ENCODE measurements at places on chromosomes 12 and 14.

DNA sequence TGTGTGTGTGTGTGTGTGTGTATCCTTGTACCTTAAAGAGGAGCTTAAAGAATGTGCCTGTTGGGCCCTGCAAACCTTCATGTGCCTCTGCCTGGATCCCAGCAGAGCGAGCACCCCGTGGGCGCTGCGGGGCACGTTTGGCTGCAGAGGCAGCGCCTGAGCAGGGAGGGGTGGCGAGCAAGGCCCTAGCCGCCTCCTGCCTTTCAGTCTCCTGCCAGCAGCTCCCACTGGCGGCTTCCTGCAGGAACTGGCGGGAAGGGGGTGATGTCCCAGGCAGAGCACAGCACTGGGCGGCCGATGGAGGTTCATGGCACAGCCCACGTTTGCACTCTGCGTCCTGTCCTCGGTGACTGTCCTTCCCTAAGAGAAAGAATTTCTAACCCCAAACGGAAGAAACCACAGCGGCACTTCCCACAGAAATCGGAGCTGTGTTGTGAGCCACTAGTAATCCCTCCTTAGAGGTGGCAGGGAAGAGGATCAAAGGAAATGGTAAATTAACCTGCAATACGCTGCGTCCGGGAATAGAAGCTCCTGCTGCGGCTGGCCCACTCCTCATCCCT is 19.8 kb downstream of the ZBTB42 start:
- peak; percentile 77 for DNase-seq

GRCh38 chr12:93402333-93403311 is 24.9 kb downstream of the NUDT4 start:
- DNase-seq: no peak

GRCh38 chr14:92310776-92311375 is 12.1 kb upstream of the SLC24A4 start:
- DNase-seq: no peak

DNA sequence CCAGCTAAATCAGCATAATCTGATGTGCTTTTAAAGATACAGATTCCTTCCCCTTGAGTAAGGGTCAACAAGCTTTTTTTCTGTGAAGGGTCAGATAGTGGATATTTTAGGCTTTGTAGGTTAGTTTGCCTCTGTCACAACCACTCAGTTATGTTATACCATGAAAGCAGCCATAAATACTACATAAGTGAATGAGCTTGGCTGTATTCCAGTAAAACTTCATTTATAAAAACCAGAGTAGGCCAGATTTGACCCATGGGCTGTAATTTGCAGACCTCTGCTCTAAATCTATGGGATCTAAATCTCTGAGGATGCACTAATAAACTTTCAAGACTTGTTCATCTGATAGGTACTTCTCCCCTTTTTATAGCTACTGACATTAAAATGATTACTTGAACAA is 47.7 kb downstream of the LEMD3 start:
- DNase-seq: no peak

GRCh38 chr12:18068355-18068754 is 21.6 kb downstream of the RERGL start:
- DNase-seq: no peak

DNA sequence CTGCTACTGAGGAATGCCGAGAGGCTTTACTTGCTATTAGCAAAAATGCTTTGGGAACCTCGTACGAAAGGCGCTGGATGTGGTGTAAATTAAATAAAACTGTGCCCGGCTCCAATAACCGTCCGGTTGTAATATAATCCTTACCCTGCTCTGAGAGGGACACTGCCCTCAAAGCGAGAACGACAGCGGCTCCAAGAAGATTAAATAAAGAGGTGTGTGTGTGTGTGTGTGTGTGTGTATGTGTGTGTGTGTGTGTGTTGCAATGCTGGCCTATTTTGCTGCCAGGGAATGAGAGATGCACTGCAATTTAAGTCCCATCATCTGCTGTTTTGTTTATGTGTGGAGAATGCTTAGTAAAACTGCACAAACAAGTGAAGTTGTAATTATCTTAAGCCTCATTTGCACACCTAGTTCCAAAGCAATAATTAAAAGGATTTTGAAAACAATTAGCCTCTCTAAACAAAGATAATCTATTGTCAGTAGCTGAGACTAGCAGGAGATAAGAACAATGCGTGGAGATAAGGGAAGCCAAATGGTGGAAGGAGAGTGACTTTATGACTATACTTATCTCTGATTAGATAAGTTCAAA is 1.2 kb upstream of the SIX1 start:
- DNase-seq: no peak

DNA sequence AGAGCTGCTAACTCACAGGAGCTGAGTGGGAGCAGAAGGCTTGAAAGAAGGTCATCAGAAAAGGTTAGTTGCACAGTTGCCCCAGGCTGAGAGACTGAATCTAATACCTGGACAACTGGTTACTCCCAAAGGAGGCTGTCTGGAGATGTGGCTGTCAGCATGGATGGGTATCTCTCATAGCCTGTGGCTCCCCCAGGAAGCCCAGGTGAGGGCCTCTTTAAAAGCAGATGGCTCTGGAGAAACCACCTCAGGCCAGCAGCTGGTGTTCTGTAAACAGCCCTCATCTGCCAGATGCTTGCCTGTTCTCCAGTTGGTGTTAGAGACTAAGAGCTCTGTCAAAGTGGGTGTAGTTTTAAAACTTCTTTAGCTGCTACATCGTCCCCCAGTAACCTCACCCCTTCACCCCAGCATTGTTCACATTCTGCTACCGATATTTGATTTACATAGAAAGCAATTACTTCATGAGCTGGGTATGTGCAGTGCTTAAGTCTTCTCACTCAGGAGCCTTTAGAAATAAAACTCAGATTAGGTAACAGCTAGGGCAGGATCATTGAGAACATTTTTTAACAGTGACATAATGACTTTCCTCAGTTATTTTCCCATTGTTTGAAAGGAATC is 25.8 kb downstream of the DACT1 start:
- no peak for DNase-seq

GRCh38 chr12:67621112-67621511 is 27.4 kb upstream of the DYRK2 start:
- no peak for DNase-seq

DNA sequence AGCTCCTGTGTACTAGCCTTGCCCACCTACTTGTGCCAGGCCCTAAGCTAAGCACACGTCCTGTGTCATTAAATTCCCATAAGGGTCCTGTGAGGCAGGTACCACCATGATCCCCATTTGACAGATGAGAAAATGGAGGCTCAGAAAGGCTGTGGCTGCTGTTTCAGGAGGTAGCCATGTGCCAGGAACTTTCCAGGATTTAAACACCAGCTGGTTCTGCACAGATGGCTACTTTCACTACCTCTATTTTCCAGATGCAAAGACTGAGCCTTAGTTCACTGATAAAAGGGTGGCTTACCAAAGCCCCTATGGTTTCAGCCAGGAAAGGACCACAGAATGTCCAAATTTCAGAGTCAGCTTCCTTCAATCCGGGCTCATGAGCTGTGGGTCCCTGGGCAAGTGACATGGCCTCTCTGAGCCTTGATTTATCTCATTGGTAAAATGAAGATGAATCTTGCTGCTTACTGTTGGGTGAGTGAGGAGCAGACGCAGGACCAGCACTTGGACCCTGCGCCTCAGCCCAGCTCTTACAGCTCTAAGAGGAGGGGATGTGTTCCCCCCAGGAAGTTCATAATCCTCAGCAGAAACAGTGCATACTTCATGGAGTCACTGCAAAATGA is 23.5 kb downstream of the CMKLR1 start:
- DNase-seq: no peak

DNA sequence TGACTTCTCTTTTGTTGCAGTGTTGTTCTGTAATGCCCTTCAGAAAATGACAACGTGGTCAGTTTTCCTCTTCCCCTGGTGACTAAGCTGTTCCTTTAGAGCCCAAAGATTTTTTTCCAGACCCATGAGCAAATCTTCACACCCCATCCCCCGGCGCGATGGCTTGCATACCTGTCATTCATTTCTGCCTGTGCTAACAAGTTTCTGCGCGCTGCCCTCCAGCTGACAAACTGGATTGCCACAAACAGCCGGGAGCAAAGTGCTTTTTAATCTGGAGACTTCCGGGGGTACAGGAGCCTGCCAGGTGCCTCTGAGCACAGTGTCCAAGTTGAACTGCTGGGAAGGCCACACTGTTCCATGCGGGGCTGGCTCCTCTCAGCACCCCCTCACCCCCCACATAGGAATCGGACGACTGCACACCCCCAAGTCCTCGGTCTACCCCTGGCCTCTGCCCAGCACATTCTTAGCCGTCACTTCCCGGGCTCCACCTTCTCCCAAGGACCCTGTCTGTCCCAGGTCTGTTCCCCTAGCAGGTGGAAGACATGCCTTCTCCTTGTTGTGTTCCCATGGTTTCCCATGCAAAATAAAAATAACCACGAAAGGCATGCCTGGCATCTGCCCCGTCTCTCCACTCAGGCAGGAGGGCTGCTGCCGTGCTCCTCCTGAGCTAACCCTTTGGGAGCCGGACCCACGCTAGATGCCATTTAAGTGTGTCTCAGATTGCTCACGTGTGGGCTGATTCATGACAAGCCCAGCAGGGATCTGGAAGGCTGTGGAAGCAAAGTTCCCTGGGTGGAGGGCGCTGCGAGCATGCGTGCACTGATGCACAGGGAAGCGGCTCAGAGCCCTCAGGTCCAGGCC is 14.1 kb downstream of the RILPL1 start:
- DNase-seq: no peak

DNA sequence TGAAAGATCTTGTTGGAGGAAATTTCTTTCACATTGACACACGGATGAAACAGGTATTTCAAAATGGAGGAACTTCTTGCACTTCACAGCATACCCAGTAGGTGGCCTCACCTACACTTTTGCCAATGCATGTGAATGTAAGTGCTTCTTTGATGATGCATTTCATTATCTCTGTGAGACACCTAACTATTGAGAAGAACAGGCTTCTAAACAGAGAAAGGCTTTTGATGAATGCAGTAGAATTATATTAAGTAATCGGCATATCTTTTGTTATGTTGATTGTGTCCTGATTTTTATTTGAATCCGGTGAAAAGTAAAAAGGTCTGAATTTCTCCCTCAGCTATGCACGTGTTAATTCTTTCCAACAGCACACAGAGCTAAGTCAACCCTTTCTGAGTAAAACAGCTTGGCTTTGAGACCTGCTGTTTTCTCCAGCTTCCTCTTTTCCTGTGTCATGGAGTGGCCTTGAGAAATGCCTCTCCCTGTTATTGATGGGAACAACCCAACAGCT is 399.0 kb downstream of the NAV3 start:
- DNase-seq: peak; percentile 49

- DNase-seq: no peak
Measured at GRCh38 chr14:59294662-59294992, 106.2 kb downstream of the DAAM1 start.

- DNase-seq: no peak
Measured at GRCh38 chr12:28290262-28290661, 100.0 kb downstream of the CCDC91 start.

DNA sequence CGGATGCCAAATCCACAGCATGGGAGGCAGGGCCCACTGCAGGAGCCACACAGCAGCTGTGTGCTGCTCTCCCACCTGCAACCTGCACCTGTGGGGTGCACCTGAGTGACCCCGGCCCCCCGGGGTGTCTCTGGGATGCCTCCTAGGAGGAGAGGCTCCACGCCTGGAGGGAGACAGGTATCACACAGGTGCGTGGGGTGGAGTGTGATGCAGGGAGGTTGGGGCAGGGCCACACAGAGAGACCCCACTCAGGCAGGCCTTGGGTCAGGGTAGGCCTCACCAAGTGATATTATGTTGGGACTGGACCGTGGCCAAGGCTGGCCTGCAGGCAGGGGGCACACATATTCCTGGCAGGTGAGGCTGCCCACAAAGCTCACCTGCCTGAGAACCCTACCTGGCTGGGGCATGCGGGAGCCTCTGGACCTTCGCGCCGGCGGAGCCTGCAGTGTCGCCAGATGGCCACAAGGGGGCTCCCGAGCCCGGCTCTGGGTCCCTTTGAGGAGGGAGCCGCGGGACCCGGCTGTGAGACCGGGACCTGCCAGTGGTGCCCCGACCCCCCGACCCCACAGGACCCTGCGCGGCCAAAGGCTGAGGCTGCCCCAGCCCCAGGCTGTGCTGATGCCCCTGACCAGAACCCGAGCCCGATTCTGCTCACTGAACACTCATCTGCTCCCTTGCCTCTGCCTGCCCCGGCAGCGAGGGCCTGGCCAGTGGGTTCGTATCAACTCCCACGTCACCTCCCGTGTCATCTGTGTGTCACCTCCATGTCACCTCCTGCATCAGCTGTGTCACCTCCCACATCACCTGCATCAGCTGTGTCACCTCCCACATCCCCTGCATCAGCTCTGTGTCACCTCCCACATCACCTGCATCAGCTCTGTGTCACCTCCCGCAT is 11.4 kb downstream of the TMEM121 start:
- peak; percentile 75 for DNase-seq

DNA sequence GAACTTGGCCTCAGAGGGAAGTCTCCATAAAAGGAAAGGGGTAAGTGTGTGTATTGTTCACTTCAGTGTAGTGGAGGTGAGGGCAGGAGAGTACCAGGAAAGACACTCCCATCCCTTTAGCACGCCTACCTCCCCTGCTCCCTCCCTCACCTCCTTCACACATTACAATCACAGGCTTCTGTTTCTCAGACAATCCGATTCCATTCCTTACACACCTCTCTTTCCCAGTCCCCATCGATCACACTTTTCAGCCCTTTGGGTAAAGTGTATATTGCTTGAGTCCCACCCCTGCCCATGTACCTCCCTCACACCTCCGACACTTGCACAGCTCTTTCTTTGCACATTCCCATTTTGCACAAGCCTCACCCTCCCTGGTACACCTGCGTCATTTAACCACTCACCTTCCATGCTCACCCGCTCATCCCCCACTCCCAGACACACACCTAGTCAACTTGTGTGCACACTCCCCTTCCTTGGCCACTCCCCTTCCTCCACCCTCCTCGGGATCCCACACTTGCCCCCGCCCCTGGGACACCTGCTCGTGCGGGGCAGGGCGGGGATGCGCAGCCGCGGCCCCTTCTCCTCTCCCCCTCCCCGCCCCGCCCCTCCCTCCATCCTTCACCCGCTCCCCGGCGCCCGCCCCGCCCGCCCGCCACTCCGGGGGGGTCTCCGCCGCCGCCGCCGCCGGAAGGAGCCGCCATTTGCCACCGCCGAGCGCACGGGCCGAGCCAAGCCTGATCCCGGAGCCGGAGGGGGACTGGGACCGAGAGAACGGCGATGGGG is at the start of gene MARCHF9:
Gene MARCHF9, plus strand, starts transcription at position 693 of the 783 bp plus-strand sequence. CDS start 426 bp downstream, outside the sequence.
- peak; percentile 57 for DNase-seq

GRCh38 chr12:130700492-130701401 is 15.4 kb downstream of the RIMBP2 start:
- DNase-seq: no peak

DNA sequence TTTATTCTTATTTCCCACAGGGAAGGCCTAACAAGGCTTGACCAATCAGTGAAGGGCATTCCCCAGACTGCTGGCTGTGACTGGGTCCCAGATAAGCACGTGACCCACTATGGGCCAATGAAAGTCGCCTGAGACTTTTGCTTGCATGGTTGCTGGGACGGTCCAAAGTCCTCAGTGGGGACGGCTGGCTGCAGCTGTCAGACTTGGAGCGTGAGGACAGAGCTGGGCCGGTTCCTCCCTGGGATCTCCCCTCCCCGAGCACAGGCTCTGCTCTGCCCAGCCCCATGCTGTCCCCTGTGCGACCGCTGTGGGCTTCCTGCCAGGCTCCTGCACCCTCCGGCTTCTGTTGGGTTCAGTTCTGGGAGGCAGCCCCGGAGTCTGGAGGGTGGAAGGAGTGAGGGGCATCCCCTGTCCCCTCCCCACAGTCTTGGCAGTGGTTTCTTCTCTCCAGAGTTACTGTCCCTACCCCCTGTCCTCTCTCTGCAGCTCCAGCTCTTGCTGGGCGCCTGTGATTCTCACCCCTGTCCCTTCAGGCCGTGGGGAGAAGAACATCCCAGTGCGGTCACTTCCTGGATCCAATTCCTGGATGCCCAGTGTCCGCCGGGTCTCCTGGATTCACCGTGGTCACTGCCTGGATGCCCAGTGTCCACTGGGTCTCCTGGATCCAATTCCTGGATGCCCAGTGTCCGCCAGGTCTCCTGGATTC is 50.1 kb downstream of the GALNT9 start:
- DNase-seq: no peak

GRCh38 chr12:65840793-65841670 is 16.7 kb downstream of the HMGA2 start:
- DNase-seq: no peak
